Thymus (tissue), 14 donors: ENCODE measurements at places on chromosomes 4 and X. TPM values are rescaled to one million over a fixed set of nuclear protein-coding genes. Genes with fewer than 3 reads are reported as not detected.
A peak's percentile ranks its signal among the peaks of the same experiment; 100 is the strongest.

DNA sequence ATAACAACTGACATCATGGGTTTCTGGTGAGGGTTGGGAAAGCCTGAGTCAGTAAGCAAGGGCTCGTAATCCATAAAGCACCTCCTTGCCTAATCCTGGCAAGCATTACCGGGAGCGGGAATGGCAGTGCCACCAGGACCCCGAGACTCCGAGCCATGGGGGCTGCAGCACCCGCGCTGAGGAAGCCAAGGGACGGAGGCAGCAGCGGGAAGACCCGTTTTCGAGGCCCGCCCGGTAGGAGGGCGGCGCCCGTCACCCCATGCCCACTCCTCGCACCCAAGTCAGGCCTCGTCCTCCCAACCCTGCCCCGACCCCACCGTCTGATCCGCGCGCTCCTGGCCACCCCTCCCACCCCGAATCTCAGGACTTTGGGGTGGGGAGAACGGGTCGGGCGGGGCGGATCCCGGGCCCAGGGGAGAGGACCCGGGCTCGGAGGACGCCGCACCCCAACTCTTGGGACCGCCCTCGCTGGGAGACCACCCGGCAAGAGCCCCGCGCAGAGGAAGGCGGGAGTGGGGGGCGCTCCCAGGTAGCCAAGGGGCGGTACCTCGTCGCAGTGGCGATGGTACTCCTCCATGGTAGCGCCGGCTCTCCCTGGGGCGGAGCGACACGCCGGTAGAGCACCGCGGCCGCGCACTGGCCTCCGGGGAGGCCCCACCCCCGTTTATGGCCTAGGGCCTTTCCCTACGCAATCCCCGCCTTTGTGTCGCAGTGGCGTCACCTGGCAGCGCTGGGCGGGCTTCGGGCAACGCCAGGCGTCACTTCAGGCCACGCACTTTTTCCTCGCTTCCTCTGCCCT is at the start of gene DYNLT3:
TSS of gene DYNLT3 (minus strand) at position 638 of the 799 bp plus-strand sequence. CDS start at position 577, 61 bp downstream.
- peak; percentile 50 for DNase-seq

DNA sequence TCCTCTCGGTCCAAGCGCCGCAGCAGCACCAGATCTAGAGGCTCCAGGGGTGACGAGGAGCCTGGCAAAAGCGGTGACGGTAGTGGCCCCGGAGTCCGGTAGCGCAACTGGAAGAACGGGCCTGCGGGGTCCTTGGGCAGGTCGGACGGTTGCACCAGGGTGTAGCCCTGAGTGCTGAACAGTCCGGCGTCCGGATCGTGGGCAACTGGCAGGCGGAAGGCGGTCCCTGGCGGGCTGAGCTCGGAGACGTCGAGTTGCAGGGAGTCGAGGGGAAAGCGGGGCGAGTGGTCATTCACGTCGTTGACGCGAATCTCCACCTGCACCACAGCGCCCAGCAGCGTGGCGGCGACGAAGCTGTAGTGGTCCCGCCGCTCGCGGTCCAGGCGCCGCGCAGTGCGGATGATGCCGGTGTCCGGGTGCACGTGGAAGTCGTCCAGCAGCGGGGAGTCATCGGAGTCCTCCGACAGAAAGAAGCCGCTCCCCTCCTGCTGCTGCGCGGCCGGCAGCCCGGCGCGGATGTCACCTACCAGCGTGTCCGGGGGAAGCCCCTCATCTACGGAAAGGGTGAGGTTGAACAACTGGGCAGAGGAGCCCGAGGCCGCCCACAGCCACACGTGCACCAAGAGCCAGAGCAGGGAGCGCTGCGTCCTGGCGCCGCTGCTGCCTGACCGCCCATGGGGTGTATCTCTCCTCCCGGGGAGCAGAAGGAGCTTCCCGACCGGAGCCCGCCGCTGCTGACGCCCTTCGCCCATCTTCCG is 837 bp downstream of the DCHS2 start:
- DNase-seq = no peak

- DNase-seq = no peak
Measured at GRCh38 chr4:48854982-48855381, 24.1 kb downstream of the OCIAD1 start.

DNA sequence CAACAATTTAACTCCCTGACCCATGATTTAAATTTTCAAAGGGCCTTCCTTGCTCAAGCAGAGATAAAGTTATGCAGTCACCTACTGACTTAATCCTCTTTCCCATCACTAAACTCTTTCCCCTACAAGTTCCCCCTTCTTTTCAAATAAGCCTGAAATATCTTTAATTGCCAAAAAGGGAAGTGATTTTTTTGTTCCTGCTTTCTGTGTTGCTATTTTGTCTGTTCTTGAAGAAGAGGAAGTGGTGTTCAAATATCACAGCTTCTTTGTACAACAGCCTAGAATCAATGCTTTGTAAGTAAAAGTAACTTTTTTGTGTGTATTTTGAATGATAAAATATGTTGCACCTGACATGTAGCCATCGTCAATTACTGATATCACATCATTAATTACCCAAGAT is 595.9 kb downstream of the CENPC start:
- DNase-seq = no peak

DNA sequence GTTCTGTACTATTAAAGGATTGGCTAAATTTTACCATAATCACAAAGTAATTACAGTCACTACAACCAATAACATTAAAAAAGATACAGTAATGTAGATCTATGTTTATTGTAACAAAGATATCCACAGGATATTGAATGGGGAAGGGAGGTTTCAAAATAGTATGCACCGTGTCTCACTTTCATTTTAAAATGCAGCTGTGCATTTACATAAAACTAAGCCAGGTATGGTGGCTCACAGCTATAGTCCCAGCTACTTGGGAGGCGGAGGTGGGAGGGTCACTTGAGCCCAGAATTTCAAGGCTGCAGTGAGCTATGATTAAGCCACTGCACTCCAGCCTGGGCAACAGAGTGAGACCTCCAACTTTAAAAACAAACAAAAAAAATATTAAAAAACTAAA is 8.5 kb downstream of the SRP72 start:
- no peak for DNase-seq

Gene AADAT
- 1.7 TPM for total RNA-seq
